ENCODE measurements at places on chromosomes 1 and 21.

DNA sequence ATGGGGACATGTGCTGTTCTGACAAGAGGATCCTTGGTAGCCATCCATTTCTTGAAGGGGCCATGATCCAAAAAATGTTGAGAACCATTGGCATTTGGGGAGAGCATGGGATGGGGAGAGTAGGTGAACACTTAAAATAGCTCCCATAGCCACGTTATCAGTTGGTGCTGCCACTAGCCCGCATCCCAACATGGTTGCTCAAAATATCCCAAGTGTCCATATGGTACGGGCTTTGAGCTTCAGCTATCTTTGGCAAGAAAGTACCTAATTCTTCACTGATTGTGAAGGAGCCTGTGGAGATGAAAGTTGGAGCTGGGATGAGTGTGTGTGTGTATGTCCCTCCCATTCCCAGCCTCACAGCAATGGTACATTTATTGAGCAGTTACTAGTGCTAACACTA is 3.1 kb upstream of the ZNF648 start:
- DNase-seq, result no peak

GRCh38 chr1:9633493-9633892 is 18.0 kb upstream of the PIK3CD start:
- DNase-seq, result no peak

DNA sequence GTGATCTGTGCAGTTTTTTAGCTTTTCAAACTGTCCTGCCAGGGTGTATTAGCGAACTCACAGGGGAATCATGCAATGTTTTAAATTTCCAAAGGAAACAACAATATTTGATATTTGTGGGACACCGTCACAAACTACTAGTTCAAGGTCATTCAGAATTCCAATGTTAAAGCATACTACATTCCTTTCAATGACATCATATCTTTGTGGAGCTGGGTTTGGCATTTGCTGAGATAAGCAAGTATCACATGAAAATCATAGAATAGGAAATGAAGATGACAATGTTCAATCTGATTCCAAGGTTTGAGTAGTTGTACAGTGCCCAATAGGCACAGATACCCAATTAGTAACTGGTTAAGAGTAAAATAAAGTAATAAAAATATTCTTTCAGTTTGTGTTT is 35.6 kb downstream of the NUF2 start:
- DNase-seq, result no peak

DNA sequence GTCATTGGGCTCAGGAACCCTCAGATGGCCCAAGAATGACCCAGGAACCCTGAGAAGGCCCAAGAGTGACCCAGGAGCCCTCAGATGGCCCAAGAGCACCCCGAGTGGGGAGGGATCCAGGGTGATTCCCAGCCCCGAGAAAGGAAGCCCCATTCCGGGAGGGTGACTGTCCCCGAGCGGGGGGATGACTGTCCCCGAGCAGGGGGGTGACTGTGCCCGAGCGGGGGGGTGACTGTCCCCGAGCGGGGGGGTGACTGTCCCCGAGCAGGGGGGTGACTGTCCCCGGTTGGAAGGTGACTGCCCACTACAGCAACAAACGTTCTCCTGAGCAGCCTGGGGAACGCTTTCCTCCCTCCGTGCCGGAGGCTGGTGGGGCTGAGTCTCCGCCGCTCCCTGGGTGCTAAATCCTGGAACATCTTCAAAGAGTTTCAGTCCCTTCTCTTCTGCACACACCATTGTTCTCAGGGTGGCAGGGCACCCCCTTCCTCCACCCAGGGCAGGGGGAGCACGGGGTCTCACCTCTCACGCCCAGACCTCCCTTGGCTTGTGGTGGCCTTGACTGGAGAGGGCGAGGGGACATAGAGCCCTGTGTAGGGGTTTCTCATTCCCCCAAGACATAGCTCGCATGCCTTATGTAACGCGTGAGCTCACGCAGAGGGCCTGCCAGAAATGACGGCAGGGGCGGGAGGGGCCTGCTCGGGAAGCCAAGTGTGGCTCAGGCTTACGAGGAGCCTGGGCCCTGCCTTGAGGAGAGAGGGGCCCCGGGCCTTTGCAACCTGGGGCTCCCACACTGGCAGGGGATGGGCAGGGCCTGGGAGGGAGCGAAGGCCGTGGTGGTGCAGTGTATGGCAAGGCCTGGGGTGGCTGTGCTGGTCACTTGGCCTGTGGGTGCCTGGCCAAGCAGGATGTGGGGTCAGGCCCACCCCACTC is 14.3 kb upstream of the SKI start:
- no peak for DNase-seq

- no peak for DNase-seq
These were observed 14.3 kb downstream of the ACKR1 start for GRCh38 chr1:159218649-159219636.

DNA sequence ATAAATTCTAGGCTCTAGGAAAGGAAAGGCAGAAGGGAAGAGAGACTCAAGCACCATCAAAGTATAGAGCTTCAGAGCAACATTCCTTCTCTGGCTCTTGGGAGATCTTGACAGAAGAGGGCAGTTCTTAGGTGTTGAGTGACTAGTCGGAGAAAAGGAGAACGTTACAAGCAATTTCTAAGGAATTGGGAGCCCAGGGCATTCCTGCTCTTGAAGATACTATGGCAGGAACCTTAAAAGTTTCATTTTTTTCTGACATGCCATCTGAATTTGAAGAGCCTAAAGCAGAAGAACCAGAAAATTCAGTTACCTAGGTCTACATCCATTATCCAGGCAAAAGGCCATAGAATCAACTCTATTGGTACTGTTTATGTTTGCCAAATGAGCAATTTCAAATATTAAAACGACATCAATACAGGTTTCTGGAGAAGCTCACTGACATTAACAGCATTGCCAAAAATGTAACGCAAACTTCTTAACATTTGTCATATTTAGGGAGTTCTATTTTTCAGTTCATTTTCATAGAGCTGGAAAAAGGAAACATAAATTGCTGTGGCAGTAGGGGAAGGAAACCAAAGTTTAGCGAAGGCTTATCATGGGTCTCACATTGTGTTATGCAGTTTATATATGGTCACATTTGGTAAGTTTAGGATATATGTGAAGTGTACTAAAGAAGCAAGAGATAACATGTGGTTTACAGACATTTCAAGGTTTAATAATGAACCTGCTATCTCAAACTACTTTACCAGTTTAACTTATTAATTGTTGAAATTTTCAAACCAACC is 210.1 kb upstream of the NRIP1 start:
- no peak for DNase-seq

DNA sequence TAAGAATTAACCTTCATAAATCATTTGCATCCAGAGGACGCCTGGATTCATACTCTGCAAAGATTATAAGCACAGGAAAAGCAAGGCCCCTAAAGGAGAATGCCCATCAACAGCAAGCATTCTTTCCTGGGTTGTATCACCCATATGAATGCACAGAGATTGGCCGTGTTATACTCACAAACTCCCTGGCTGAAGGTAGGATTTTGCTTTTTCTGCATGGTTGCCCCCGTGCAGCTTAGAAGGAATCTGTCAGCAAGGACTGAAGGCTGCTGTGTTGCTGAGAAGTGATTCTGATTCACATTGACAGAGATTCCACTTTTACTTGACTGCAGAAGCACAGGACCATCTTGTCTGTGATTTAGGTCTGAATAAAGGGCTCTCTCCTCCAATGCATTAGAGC is 283.0 kb downstream of the LRRIQ3 start:
- DNase-seq, result no peak

DNA sequence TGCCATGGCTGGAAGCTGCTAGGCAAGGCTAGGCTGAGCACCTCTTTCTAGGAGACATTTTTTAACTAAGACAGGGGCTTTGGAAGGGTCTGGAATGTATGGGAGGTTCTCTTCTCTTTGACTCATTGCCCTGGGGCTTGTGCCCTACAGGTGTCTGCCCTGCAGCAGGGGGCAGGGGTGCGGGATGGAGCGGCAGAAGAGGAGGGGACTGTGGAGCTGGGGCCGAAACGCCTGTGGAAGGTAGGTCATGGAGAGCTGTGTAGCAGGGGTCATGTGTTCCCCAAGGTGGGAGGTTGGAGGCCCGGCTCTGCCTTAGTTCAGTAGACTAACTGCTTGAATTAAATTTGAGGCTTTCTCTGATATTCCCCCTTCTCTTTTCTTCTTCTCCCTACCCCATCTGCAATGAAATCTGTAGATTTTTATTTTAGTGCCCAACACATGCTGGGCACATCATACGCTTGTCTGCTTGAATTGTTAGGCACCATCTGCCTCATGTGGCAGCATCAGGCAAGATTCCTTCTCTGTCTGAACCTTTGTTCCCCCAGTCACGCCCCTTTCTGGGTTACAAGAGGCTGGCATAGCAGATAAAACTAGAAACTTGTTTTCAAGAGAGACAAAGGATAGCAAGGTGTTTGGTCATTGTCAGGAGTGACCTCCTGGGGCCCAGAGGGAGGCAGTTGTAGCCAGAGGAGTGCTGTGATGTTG is 18.4 kb downstream of the PPFIA4 start:
- DNase-seq, result no peak

- DNase-seq, result no peak
These were observed 166.7 kb downstream of the CLIC6 start for GRCh38 chr21:34835526-34835925.

DNA sequence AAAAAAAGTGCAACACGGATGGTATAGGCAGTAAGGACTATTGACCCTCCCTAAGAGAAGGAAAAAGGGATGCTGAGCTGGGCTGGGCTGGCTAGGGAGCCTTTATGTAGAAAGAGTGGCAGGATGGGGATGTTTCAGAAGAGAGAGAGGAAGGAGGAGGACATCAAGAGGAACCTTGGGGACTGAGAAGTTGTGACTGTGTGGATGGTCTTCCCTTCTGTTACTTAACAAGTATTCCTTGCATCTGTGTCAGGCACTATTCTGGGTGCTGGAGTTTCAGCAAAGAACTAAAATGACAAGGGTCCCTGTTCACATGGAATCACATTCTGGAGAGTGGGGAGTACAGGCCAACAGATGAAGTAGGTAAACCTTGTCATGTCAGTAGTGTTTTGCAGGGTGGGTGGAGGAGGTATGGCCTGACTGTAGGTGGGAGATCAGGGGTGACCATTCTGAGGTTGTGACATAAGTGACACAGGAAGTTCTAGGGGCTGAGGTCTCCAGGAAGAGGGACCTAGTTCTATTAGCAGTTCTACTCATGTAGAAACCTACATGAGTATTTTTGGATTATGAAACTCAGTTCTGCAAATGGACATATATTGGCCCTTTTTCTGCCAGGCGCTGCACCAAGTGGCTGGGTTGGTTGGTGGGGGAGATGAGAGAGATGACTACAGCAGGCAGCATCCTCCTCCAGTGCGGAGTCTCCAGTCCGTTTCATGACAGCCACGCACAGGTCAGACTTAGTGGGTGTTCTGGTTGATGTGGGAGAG is 53.8 kb downstream of the PRDM2 start:
- DNase-seq, result no peak

- no peak for DNase-seq
These were observed 100.9 kb upstream of the ST6GALNAC5 start for GRCh38 chr1:76766381-76766780.

- no peak for DNase-seq
These were observed 61.7 kb downstream of the UBE2U start for GRCh38 chr1:64265141-64265540.

- DNase-seq, result no peak
These were observed 28.1 kb downstream of the SLC5A9 start for GRCh38 chr1:48250572-48250971.

DNA sequence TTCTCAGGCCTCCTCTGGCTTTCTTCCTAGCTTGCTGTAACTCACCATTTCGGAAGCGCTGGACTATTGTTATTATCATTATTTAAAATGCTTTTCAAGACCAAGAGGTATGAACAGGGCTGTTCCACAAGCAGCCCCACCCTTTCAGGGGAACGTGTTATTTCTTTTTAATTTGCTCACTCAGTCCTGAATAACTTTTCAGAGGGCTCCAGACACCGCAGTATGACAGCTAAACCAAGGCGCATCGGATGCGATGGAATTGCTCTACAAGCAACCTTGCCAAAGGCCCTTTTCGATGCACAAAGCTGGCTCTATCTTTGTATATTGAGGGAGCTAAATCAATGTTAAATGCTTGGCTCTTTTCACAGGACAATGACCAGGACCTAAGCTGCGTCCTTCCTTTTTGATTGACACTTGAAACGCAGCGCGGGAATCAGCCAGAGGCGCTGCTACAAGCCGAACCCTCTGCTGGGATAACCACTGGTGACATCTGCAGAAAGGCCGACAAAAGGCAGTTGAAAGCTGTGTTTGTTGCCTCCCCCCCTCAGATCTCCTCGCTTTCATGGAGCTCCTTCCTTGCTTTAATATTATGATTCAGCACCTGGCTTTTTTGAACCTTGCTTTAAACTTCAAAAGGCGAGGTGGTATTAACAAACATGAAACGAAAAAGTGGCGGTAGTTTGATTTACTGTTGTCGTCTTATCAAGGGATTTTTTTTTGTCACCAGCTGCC is 204.7 kb upstream of the PROX1 start:
- DNase-seq, result no peak

DNA sequence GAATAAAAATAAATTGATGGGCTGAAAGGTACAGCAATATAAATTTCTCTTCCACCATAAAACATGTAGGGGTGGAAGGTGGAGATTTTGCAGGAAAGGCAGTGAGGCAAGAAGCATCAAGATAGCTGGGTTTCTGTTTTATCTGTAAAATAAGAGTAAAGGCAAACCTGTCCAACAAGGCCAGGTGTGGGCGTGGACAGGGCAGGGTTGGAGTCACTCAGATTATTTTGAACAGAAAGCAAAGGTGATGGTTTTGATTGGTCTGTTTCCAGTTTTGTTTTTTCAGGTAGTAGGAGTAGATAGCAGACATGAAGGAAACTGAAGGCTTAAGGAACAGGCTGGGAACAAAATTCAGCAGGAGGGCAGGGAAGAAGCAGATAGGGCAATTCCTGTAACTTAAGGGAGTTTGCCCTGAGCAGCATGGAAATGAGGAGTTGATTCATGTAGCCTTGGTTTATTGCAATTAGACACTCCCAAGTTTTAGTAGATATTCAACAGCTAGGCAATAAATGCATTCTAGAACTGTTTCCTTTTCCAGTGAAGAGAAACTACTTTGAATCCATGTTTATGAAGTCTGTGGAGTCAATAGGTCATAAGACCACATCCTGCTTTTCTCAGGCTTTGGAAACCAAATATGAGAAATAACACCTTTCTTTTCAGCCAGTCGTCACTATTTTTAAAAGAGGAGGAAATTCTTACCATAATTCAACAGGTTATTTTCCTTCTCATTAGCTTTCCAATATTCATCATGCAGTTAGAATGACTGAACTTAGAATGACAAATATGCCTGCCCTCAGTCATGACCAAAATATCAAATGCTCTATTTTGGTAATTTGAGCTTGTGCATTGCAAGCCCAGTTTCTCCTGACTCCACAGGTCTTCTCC is 38.7 kb upstream of the CD55 start:
- no peak for DNase-seq

All from stimulated activated CD8-positive, alpha-beta memory T cell treated with anti-CD3 and anti-CD28 coated beads, Interleukin-2, amount 100 ng/mL, for 1 hour (primary cell).